ENCODE measurements at places on chromosomes 3 and 15. TPM values are rescaled to one million over a fixed set of nuclear protein-coding genes. Genes with fewer than 3 reads are reported as not detected.
A peak's percentile ranks its signal among the peaks of the same experiment; 100 is the strongest.

DNA sequence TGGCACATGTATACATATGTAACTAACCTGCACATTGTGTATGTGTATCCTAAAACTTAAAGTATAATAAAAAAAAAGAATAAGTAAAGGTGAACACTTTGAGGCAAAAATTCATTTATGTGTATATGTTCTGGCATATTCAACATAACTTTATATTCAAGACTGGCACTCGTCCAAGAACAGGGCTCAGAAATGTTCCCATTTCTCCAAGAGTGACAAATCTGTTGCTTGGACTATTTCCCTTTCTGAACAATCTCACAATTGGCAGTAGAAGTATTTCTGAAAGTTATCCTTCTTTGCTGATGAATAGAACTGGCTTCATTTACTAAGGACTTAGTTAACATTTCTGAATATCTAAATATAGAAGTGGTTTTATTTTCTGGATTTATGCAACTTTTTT, 212.8 kb downstream of the ADAMTSL3 start:
- no peaks in the 10 kb centered on the region for H3K4me1 ChIP-seq
- H3K36me3 ChIP-seq, result no peaks in the 10 kb centered on the region
- no peak overlapping the region for H3K27ac ChIP-seq
- H3K27me3 ChIP-seq, result no peaks in the 10 kb centered on the region
- no peak for DNase-seq

- peak within 1 kb of the TSS; percentile 58 for H3K4me3 ChIP-seq
- H3K27me3 ChIP-seq, result peaks cover 4% of the 10 kb centered on the region
- H3K36me3 ChIP-seq, result no peaks in the 10 kb centered on the region
- DNase-seq, result no peak
- no peak within 1 kb of the TSS for H3K27ac ChIP-seq
These were observed at the start of gene PCOLCE2 for GRCh38 chr3:142888481-142889211. Gene PCOLCE2, minus strand, starts transcription at chr3:142889083. Its CDS starts 187 bp downstream, at chr3:142888896.

GRCh38 chr3:184236636-184237035, 7.3 kb downstream of the VWA5B2 start:
- no peak overlapping the region for H3K27ac ChIP-seq
- peaks cover 5% of the 10 kb centered on the region for H3K27me3 ChIP-seq
- no peak for DNase-seq
- peaks cover 11% of the 10 kb centered on the region for H3K4me1 ChIP-seq
- peaks cover 32% of the 10 kb centered on the region for H3K36me3 ChIP-seq

- no peaks in the 10 kb centered on the region for H3K27me3 ChIP-seq
- DNase-seq, result no peak
- H3K4me3 ChIP-seq, result no peak overlapping the region
- peaks cover 6% of the 10 kb centered on the region for H3K4me1 ChIP-seq
- peaks cover 68% of the 10 kb centered on the region for H3K36me3 ChIP-seq
- H3K27ac ChIP-seq, result no peak overlapping the region
These were observed 63.3 kb downstream of the SENP2 start for GRCh38 chr3:185649414-185649813.

- no peaks in the 10 kb centered on the region for H3K27me3 ChIP-seq
- H3K4me3 ChIP-seq, result peak overlapping the region; percentile 76
- peaks cover 44% of the 10 kb centered on the region for H3K4me1 ChIP-seq
- H3K36me3 ChIP-seq, result peaks cover 12% of the 10 kb centered on the region
- peak overlapping the region; percentile 97 for H3K27ac ChIP-seq
These were observed 408 bp downstream of the WDR82 start for GRCh38 chr3:52277972-52278509.

DNA sequence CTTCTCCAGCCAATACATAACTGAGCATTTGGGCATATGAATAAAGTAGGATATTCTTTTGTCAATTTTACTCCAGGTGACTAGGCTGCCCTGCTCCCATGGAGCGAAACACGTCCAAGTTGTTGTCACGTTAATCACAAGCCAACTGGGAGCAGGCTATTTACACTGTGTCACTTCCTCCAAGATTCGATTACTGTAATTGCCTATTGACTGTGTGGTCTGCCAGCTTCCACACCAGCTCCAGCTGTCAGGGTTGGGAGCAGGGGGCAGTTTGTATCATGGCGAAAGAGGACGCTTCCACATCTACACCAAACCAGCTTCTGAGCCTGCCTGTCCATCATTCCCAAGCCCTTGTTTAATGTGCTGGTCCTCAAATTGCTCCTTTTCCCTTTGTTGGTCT, 89.2 kb upstream of the RORA start:
- no peaks in the 10 kb centered on the region for H3K36me3 ChIP-seq
- no peaks in the 10 kb centered on the region for H3K27me3 ChIP-seq
- no peak for DNase-seq
- no peak overlapping the region for H3K4me3 ChIP-seq
- H3K4me1 ChIP-seq, result no peaks in the 10 kb centered on the region

DNA sequence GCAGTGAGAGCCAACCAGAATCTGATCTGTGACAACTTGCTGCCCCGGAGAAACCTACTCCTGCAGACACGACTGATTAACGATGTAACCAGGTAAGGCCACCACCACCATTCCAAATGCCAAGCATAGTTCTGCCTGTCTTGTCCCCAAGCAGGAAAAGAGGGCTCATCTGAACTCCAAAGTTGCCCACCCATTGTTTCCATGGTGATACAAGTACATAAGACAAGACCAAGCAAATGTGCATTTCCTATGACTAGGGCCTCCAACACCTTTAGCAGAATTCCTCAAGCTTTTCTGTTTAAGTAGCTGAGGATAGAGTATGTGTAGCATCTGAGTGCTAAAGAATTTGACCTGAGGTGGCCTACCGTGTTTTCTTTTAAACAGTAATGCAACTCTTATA, 290.7 kb downstream of the RYR3 start:
- H3K36me3 ChIP-seq, result no peaks in the 10 kb centered on the region
- no peaks in the 10 kb centered on the region for H3K4me1 ChIP-seq
- H3K4me3 ChIP-seq, result no peak overlapping the region
- no peak for DNase-seq
- no peak overlapping the region for H3K27ac ChIP-seq

DNA sequence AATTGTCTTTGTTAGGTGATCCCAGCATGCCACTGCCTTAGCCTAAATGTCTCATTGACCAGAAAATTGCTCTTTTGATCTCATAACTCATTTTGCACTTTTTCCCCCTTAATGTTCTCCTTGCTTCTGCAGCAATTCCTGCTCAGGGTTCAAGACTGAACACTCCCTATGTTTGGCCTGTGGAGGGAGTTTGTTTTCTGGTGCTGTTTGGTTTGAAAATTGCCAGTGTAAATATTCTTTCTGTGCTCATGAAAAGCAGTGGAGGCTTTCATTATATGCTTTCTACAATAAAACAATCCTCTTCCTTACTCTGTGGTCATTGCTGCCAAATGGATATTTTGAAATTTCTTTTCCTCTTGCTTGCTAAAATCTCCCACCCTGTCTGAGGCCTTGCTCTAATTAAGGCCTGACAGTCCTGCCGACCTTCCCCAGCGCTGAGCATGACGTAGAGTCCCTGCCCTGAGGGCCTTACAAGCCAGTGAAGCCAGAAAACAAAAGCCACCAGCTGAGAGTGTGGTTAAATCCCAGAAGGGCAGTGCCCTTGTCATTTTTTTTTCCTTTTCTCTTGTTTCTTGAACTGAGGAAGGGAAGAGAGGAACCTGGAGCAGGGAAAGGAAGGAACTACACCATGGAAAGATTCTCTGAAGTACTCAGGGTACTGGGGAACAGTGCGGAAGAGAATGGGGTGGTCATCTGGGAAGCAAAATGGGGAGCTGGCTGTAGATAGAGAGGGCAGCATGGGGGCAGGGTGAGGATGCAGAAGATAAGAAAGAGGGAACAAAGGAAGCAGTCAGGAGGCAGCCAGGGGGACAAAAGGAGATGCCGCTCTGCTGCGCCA, 24.8 kb downstream of the ZBTB38 start:
- H3K4me3 ChIP-seq, result no peak overlapping the region
- no peaks in the 10 kb centered on the region for H3K36me3 ChIP-seq
- no peak for DNase-seq
- H3K27ac ChIP-seq, result peak overlapping the region; percentile 59

- H3K27ac ChIP-seq, result no peak overlapping the region
- no peak for DNase-seq
- peaks cover 11% of the 10 kb centered on the region for H3K36me3 ChIP-seq
- H3K27me3 ChIP-seq, result no peaks in the 10 kb centered on the region
- H3K4me3 ChIP-seq, result no peak overlapping the region
These were observed 63.3 kb upstream of the IMPG2 start for GRCh38 chr3:101383656-101384055.

DNA sequence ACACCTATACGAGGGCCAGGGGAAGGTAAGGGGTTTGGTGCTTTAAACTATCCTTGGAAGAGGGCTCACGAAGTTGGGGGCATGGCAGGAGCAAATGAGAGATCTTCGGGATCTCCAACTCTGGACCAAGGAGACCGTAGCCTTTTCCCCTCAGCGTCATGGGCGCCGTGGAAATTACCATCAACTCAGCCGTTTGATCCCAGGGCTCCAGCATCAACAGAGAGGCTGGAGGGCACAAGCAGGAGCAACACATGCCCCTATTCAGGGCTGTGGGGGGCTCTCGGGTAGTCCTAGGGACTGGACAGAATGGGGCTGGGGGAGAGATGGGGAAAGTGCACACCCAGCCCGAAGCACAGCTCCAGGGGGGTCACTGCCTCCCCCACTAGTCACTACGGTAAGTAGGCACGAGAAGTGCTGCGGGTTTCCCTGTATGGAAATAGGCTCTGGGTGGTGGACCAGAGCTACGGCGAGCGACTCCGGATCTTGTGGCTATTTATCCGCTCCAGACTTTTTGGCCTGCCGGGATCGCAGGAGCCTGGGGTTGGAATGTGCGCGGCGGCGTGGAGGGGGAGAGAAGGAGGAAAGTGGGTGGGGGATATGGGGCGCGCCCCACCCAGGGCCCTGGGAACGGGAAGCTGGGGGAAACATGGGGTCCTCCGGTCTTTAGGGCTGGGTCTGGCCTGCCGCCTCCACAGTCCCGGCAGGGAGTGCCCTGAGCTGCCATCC, 539 bp upstream of the LAMB2 start:
- H3K27ac ChIP-seq, result peak overlapping the region; percentile 93
- H3K4me3 ChIP-seq, result peak overlapping the region; percentile 74
- peaks cover 37% of the 10 kb centered on the region for H3K4me1 ChIP-seq
- H3K27me3 ChIP-seq, result no peaks in the 10 kb centered on the region
- peak; percentile 96 for DNase-seq
- peaks cover 30% of the 10 kb centered on the region for H3K36me3 ChIP-seq

GRCh38 chr15:50825946-50826345, 60.4 kb upstream of the SPPL2A start:
- no peak for DNase-seq
- no peaks in the 10 kb centered on the region for H3K27me3 ChIP-seq
- H3K36me3 ChIP-seq, result no peaks in the 10 kb centered on the region
- no peaks in the 10 kb centered on the region for H3K4me1 ChIP-seq
- H3K4me3 ChIP-seq, result no peak overlapping the region

GRCh38 chr15:80629355-80629754, 65.8 kb upstream of the ABHD17C start:
- no peak for DNase-seq
- no peaks in the 10 kb centered on the region for H3K27me3 ChIP-seq
- H3K36me3 ChIP-seq, result no peaks in the 10 kb centered on the region

DNA sequence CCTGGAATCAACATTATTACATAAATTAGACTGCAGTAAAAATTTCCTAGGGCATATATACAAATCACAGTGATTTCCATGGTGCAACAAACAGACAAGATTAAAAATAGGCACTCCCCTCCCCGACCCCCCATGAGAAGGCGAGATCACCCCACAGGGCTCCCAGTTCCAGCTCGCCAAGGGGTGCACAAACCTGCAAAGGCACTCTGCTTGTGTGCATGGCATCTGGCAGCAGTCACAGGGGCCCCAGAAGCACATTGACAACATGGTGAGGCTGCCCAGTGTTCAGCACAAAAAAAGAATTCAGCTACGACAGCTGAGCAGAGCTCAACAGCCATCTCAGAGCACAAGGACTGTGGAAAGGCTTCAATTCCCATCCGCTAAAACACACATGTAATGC, 19.2 kb upstream of the CERS3 start:
- no peak overlapping the region for H3K4me3 ChIP-seq
- peaks cover 8% of the 10 kb centered on the region for H3K27me3 ChIP-seq
- H3K4me1 ChIP-seq, result peaks cover 7% of the 10 kb centered on the region
- no peaks in the 10 kb centered on the region for H3K36me3 ChIP-seq

GRCh38 chr3:66195347-66195783, 25.4 kb upstream of the SLC25A26 start:
- H3K27ac ChIP-seq, result no peak overlapping the region
- DNase-seq, result peak; percentile 66
- H3K36me3 ChIP-seq, result no peaks in the 10 kb centered on the region
- H3K4me3 ChIP-seq, result peak overlapping the region; percentile 42

- H3K27me3 ChIP-seq, result no peaks in the 10 kb centered on the region
- no peak for DNase-seq
- no peaks in the 10 kb centered on the region for H3K4me1 ChIP-seq
- no peak overlapping the region for H3K4me3 ChIP-seq
- H3K27ac ChIP-seq, result no peak overlapping the region
These were observed 94.8 kb downstream of the FMN1 start for GRCh38 chr15:33099739-33100138.

- H3K27ac ChIP-seq, result no peak overlapping the region
- no peaks in the 10 kb centered on the region for H3K4me1 ChIP-seq
These were observed 489.8 kb upstream of the GOLIM4 start for GRCh38 chr3:168585544-168585943.

DNA sequence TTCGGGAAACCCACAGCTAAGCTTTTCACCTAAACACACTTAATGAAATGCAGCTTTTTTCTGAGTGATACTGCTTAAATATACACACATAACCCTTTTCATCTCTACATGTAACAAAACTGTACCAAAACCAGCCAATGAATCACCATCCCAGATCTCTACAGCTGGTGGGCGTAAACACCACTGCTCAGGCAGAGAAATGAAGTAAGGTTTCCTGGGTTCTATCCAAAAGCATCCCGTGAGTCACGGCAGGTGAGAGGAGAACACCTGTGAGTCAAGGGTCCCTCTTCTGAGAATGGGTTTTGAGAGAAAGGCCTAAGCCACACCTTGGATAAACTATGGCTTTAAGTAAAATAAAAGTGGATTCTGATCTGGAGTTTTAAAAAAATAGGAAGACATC, 2.6 kb downstream of the CLDN1 start:
- H3K27me3 ChIP-seq, result peaks cover 8% of the 10 kb centered on the region
- H3K4me3 ChIP-seq, result no peak overlapping the region
- peaks cover 5% of the 10 kb centered on the region for H3K4me1 ChIP-seq
- H3K27ac ChIP-seq, result no peak overlapping the region
- no peak for DNase-seq

DNA sequence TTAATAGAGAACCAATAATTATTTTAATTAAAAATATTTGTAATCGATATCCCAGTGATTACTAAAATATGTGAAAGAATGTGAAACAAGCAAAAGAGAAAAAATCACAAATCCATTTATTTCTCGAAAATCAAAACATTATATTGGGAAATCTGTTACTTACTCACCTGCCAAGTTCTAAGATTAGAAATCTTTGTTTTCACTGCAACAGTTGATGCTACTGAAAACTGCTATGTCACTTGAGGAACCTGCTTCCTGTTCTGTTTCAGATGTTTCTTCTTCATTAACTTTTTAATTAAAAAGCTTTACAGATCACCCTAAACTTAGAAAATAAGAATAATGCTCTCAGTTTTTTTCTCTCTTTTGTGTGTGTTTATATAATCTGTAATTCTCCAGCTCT, 13.7 kb upstream of the DPH6 start:
- no peaks in the 10 kb centered on the region for H3K4me1 ChIP-seq
- no peak overlapping the region for H3K27ac ChIP-seq
- H3K27me3 ChIP-seq, result no peaks in the 10 kb centered on the region
- no peak overlapping the region for H3K4me3 ChIP-seq

Gene MCF2L2
- 29.6 TPM for total RNA-seq

Gene C2CD4B
- total RNA-seq, result 5.6 TPM

Gene GPR156
- total RNA-seq, result 2.1 TPM

Gene CMC1
- 8.5 TPM for total RNA-seq

Gene SPINK8
- 1.0 TPM for total RNA-seq

Gene STARD9
- 17.3 TPM for total RNA-seq

Gene LRRC49
- total RNA-seq, result 92.5 TPM

Gene THRB
- total RNA-seq, result 7.5 TPM

Gene SLC22A13
- total RNA-seq, result 0.50 TPM
